ENCODE measurements at places on chromosomes 13 and 19. TPM values are rescaled to one million over a fixed set of nuclear protein-coding genes. Genes with fewer than 3 reads are reported as not detected.

MAP2K2 gene
- total RNA-seq: 175 TPM

FXYD7 gene
- total RNA-seq: not detected

ZNF442 gene
- total RNA-seq: 2.3 TPM

ZNF723 gene
- not detected for total RNA-seq

EFNB2 gene
- 55.8 TPM for total RNA-seq

KIR2DL4 gene
- total RNA-seq: not detected

MATK gene
- 0.50 TPM for total RNA-seq

FBXL12 gene
- 9.4 TPM for total RNA-seq

PSG6 gene
- not detected for total RNA-seq

FUT1 gene
- total RNA-seq: 6.9 TPM

KRTDAP gene
- not detected for total RNA-seq

CACNG6 gene
- 0.25 TPM for total RNA-seq

PDE4C gene
- total RNA-seq: 0.16 TPM

ZNF583 gene
- total RNA-seq: 5.7 TPM

CABP5 gene
- total RNA-seq: not detected

TEX26 gene
- total RNA-seq: not detected

CD70 gene
- total RNA-seq: 0.25 TPM

SYNE4 gene
- not detected for total RNA-seq

SLC25A15 gene
- total RNA-seq: 18.4 TPM

RPS19 gene
- total RNA-seq: 1,298 TPM

SLC44A2 gene
- 88.3 TPM for total RNA-seq

SH2D3A gene
- 0.32 TPM for total RNA-seq

ATP4A gene
- total RNA-seq: not detected

KLK3 gene
- not detected for total RNA-seq

ZFP28 gene
- 7.7 TPM for total RNA-seq

FPR1 gene
- not detected for total RNA-seq

IZUMO2 gene
- not detected for total RNA-seq

ZNF793 gene
- 0.32 TPM for total RNA-seq

FGF22 gene
- total RNA-seq: not detected

METTL21C gene
- not detected for total RNA-seq
